ENCODE measurements at places on chromosomes 4 and X.

- DNase-seq: no peak
These were observed 80.7 kb upstream of the PLAC8 start for GRCh38 chr4:83195269-83195668.

- no peak for DNase-seq
These were observed 69.5 kb downstream of the DHX15 start for GRCh38 chr4:24514808-24515207.

- no peak for DNase-seq
These were observed 56.3 kb downstream of the MSN start for GRCh38 chrX:65723706-65724105.

GRCh38 chr4:15186149-15186548, 183.9 kb downstream of the CPEB2 start:
- no peak for DNase-seq

- DNase-seq: no peak
These were observed 738.2 kb downstream of the ADGRL3 start for GRCh38 chr4:61938250-61938846.

DNA sequence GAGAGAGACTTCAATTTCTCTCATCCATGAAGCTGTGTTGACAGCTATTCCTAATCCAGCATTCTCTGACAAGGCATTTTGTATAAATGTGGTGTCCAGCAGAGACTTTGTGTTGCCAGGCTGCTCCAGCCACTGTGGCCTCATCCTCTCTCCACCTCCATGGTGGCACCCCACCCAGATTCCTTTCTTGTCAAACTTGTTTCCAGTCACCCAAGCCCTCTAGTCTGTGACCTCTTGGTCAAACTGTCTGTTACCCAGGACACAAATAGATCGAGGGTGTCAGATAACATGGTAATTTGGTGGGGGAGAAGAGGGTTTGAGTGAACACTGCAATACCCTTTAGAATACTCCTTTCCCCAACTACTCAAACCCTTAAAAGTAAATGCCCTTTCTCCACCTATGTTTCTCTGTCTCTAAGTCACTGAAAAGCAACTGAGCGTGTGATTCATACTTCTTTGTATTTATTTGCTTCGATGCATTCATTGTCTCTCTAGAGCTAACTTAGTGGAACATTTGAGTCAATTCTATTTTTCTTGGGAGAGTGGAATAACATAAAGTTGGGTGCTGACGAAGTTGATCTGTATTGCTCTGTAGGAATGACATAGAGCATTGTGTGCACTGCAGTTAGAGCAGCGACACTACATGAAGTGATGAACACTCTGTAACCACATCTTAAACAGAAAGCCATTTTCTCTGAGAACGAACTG, 13.7 kb downstream of the PITX2 start:
- no peak for DNase-seq

- no peak for DNase-seq
These were observed 115.1 kb downstream of the RASGEF1B start for GRCh38 chr4:81356621-81357020.

DNA sequence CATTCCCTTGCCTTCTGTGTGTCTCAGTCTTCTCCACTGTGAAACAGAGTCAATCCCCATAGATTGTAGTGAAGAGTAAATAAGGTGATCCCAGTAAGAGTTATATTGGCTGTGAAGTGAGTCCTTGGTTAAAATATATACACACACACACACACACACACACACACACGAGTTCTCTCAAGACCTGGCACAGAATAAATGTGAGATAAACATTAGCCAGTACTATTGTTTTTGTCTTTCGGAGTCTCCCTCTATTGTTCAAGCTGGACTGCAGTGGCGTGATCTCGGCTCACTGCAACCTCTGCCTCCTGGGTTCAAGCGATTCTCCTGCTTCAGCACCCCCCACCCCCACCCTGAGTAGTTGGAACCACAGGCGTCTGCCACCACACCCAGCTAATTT, 44.8 kb upstream of the FAM156A start:
- DNase-seq: no peak

GRCh38 chr4:2923141-2923551, 40.1 kb downstream of the NOP14 start:
- DNase-seq: no peak
